Mesothelial cell of epicardium (in vitro differentiated cells): ENCODE measurements at places on chromosomes 1 and 21. TPM values are rescaled to one million over a fixed set of nuclear protein-coding genes. Genes with fewer than 3 reads are reported as not detected.

GRCh38 chr1:15088281-15088971 lies 65.1 kb upstream of the TMEM51 start:
- DNase-seq: no peak
- peak overlapping the region; percentile 96 for H3K27ac ChIP-seq
- peaks cover 84% of the 10 kb centered on the region for H3K4me1 ChIP-seq

The ZMYND12 gene
- total RNA-seq: 0.54 to 0.91 TPM (median 0.76 TPM) in 3 replicates

DNA sequence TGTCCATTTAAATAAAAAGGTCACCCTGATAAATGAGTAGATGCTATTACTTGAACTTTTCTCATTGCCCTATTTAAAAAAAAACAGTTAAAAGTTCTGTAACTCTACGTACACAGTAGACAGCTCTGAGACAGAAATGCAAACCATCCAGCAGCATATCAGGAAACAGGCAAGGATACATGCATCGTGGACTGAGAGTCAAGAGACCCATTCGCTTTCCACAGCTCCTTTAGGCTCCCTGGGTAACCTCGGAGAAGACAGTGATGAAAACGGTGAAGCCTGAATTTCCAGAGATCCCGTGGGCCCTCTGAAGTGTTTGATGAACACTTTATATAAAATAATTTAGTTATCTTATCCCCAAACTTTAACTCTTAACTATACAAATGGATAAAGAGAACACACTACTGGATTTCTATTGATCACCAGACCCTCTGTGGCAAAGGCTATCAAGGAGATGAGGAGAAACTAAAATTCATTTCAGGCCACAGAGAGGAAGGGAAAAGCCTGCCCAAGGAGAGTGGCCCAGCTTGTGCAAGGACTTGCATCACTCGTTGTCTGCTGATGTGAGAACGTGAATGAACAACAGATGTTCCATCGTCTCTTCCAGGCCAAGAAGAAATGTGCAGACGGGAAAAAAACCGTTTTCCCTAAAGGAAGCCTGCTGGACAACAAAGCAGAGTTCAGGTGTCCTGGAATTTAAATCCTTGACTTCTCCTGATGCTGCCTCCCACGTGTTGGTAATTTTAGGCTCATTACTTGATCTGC lies 131.0 kb downstream of the TGFBR3 start:
- H3K27me3 ChIP-seq: no peaks in the 10 kb centered on the region
- no peak for DNase-seq

DNA sequence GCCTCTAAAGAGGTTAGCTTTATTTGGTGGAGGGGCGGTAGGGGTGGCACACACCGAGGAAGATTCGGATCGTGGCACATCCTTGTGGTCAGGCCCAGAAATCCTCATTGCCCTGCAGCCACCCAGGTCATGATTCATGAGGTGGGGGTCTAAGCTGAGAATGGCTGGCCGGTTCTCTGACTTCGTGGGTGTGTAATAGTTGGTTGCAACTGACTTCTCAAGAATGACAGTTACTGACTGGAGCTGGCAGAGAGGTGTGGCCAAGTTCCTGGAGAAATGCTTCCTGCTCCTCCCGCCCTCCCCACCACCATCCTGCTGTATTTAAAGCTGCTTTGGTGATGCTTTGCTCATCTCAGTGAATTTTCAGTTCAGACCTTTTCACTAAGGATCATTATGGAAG lies 198.6 kb downstream of the KIF26B start:
- H3K27me3 ChIP-seq: no peaks in the 10 kb centered on the region
- H3K4me1 ChIP-seq: peaks cover 18% of the 10 kb centered on the region
- H3K36me3 ChIP-seq: no peaks in the 10 kb centered on the region
- no peak for DNase-seq

DNA sequence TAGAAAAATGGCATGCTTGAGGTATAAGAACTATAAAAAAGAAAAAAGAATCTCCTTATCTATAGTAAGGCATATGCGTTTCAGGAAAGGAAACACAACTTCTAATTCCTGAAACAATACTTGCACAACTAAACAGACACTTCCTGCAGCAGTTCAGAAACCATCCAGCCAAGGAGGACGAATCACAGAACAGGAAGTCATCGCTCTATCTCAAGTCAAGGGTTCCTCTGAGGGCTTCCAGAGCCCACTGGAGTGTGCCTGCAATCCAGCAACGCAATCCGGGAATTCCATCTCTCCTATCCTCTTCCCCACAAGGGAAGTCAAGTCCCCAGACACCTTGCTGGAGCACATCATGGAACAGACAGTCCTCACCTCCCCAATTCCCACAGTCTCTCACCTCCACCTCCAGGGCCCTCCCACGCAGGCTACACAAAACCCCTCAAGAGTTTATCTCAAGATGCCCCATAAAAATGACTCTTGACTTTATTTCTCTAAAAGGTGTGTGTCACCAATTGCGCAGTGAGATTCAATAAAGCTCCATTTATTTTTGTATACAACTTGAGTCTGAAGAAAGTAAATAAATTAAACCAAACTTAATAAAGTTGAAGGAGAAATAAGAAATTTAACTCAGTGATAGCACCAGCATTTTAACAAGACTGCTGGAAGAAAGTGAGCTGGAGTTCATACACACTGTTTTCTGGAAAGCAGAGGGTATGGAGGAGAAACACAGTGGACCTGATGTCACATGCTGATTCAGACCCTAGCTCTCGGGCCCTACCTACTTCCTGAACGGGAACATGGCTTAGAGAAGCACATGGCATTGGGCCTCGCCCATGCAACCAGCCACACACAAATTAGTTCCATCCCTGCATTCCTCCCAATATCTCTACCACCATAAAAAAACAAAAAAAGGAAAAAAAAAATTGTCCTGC lies 39.9 kb downstream of the SIPA1L2 start:
- H3K36me3 ChIP-seq: peaks cover 4% of the 10 kb centered on the region
- H3K4me1 ChIP-seq: peaks cover 33% of the 10 kb centered on the region
- no peak overlapping the region for H3K4me3 ChIP-seq
- no peak for DNase-seq
- peak overlapping the region; percentile 82 for H3K27ac ChIP-seq

GRCh38 chr1:158185770-158186169 lies 5.1 kb downstream of the CD1D start:
- H3K27ac ChIP-seq: no peak overlapping the region
- DNase-seq: no peak
- H3K4me3 ChIP-seq: no peak overlapping the region
- H3K36me3 ChIP-seq: no peaks in the 10 kb centered on the region

The UMODL1 gene
- total RNA-seq: not detected in 3 replicates

DNA sequence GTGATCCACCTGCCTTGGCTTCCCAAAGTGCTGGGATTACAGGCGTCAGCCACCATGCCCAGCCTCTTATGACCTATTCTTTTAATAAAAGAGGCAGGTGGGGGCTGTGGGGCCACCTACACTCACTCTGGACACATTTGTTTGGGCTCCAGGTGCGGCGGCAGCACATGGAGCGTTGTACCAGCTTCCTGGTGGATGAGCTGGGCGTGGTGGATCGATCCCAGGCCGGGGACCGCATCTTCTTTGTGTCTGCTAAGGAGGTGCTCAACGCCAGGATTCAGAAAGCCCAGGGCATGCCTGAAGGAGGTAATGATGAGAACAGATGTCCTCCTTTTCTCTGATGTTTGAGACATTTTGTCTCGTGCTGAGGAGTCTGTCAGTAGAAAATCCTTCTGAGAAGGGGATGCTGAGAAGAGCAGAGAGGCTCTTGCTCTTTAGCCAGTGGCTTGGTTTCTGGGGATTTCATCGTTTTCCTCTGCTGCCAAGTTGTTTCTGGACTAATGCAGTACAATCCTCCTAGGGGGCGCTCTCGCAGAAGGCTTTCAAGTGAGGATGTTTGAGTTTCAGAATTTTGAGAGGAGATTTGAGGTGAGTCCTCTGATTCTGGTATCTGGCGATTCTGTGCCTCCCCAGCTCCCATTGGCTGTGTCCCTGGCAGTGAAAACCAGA lies 17.9 kb upstream of the MIIP start:
- no peak for DNase-seq
- H3K4me1 ChIP-seq: no peaks in the 10 kb centered on the region
- no peak overlapping the region for H3K27ac ChIP-seq
- H3K36me3 ChIP-seq: peaks cover 47% of the 10 kb centered on the region

- peaks cover 8% of the 10 kb centered on the region for H3K4me1 ChIP-seq
- no peak overlapping the region for H3K27ac ChIP-seq
- no peaks in the 10 kb centered on the region for H3K27me3 ChIP-seq
- no peak for DNase-seq
- no peaks in the 10 kb centered on the region for H3K36me3 ChIP-seq
These were observed 17.9 kb upstream of the CENPF start for GRCh38 chr1:214584805-214585766.

DNA sequence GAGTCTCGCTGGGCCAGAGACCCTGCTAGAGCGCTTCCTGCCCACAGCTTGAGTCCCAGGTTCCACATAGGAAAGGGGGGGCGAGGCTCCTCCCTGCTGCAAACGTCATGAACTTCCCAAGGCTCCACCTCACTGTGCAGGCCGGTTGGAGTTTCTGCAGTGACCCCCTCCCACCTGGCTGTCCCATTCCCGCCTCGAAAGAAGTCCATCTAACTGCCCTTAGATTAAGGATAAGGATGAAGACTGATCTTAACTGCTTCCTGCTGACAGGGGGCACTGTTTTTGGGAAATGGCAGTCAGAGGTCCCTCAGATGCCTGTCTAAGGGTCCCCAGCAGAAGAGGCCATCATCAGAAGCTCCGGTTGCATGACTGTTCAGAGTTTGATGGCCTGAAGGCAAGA lies 62.7 kb downstream of the STUM start:
- no peak for DNase-seq
- H3K27ac ChIP-seq: no peak overlapping the region
- peaks cover 5% of the 10 kb centered on the region for H3K27me3 ChIP-seq
- H3K4me1 ChIP-seq: peaks cover 4% of the 10 kb centered on the region
- no peaks in the 10 kb centered on the region for H3K36me3 ChIP-seq

DNA sequence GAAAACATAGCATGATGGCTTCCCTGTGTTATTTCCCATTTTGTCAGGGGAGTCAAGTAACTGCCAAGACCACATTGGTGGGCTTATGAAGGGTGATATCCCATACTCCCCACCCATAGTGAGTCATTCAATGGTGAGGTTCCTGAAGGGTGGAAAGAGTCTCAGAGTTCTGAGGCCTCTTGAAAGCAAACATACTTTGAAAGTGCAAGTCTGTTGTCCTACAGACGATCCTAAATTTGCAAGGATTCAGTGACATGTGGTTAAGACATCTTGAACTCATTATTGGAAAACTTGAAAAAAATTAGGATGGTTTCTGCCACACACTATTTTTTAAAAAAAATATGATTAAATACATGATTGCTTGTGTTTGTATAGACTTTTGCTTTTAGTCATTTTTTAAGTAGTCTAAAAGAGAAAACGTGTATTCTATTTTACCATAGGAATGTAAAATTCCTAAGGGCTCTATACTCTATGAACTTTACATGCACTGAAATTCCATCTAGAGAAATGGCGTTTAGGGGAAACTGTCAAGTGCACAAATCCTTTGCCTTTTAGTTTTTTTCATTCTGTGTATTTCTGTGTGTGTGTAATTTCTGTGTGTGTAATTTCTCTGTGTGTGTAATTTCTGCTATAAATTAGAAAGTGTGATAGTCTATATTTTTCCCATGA lies 225.5 kb upstream of the ADAMTS5 start:
- H3K4me3 ChIP-seq: no peak overlapping the region
- H3K27ac ChIP-seq: peak overlapping the region; percentile 50
- peaks cover 2% of the 10 kb centered on the region for H3K36me3 ChIP-seq
- DNase-seq: no peak

DNA sequence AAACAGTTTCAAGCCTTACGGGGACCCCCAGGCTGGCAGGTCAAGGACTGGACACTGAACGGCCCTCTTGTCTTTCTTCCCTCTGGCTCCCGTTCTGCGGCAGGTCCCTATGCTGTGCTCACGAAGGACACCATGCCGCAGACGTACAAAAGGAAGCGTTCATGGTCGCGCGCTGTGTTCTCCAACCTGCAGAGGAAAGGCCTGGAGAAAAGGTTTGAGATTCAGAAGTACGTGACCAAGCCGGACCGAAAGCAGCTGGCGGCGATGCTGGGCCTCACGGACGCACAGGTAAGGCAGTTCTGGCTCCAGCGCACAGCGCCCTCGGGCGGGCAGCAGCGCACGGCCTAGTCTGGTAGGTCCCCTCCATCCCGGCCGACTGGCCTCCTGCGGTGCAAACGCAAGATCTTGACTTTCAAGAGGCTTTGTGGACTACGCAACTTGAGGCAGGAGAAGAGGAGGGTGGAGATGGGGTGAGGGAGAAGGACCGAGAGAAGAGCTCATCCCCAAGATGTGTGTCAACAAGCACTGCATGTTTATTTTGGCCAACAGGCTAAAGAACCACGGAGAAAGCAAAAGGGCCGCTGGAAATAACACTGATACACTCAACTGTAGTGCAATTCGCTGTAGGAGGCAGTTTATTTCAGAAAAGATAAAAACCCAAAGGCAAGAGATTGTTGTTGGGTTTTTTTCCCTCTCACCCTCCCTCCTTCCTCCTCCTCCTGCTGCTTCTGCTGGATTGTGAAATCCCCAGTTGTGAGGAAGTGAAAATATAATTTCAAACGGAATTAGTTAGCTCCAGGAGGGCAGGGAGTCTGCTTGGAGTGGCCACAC lies 3.0 kb downstream of the HLX start:
- no peak for DNase-seq
- H3K27me3 ChIP-seq: peaks cover 98% of the 10 kb centered on the region
- no peaks in the 10 kb centered on the region for H3K36me3 ChIP-seq
- H3K27ac ChIP-seq: no peak overlapping the region
